ENCODE measurements at places on chromosomes 16 and 17.

DNA sequence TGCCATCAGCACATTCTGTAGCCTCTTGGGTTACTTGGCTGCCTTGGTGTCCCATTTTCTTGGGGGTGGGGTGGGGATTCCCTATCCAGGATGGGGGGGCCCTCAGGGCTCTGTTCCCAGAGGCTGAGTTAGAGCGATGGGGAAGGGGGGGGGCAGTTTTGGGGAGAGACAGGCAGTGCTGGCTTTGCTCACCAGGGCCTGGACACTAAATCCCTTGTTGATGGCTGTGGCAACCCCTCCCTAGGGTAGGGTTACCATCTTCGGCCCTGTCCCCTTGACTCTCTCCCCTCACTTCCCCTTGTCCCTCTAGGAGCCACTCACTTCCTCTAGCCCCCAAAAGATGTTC, 660 bp upstream of the ATP2A1 start:
- DNase-seq: no peak

- DNase-seq: no peak
Measured at GRCh38 chr16:87126403-87127025, 190.7 kb downstream of the C16orf95 start.

DNA sequence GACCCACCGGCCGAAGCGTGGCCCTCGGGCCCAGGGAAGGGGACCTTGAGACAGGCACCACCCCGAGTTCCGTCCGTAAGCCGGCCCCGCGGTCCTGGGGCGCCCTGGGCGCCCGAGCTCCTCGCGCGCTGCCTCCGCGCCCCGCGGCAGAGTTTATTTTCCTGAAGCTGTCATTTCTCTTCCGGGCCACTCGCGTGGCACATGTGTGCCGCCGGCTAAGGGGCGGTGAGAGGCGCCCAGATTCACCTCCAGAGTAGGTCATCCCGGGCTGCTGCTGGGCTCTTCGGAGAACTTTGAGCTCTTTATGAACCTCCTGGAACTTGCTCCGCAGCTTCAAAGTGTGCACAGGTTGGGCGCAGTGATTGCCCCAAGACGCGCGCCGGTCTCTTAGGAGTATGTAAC, 489 bp downstream of the ZC3H18 start:
- DNase-seq: no peak

GRCh38 chr16:10325783-10326543, 59.9 kb upstream of the ATF7IP2 start:
- DNase-seq: no peak

DNA sequence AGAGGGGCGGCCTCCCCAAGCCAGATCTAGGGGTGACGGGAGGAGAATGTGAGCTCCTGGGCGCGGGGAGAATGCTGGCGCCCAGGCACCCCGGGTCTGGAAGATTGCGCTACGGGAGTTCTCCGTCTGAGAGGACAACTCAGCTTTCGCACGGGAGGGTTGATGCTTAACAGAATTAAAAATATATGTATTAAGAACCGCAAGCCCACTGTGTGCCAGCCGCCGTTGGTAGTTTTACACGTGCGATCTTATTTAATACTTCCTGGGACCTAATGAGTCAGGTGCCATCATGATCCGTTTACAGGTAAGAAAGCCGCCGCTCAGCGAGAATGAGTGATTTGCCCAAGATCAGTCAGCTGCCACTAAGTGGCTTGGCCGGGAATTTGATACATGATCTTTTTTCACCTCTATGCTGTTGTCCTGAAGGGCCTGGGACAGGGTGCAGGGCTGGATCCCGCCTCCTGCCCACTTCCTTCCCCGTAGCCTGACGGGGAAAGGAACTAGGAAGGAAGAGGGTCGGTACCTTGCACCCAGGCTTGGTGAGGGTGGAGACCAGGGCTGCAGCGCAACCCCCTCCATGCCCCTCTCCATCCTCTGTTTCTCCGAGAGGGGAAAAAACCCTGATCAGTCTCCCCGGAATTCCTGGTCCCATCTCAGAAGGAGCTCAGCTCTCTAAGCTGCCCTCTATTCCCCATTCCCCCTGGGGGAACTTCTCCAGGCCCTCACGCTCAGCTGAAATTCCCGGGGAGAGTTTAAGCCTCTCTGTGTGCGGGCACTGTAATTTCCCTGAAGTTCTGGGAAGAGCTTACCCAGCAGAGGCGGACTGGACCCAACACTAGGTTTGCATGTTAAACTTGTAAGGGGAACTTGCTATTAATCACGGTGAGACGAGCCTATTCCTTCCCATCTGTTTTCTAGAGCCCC, 983 bp downstream of the VAT1L start:
- DNase-seq: no peak

- no peak for DNase-seq
Measured at GRCh38 chr16:68790944-68791343, 52.4 kb upstream of the TANGO6 start.

DNA sequence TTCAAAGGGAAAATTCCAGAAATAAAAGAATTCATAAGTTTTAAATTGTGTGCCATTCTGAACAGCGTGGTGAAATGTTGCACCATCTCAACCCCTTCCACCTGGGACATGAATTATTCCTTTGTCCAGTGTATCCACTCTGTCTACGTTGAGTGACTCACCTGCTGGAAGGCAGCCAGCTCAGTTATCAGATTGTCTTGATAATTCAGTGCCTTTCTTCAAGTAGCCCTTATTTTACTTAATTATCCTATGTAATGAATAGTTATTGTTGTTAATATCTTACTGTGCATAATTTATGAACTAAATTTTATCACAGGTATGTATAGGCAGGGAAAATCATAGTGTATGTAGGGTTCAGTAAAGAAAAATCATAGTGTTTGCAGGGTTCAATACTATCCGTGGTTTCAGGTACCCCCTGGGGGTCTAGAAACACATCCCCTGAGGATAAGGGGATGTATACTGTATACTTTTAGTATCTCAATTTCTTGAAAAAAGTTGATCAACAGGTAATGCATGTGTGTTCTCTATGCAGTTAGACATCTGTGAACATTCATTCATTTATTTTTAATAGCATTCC, 7.7 kb upstream of the PCTP start:
- no peak for DNase-seq

DNA sequence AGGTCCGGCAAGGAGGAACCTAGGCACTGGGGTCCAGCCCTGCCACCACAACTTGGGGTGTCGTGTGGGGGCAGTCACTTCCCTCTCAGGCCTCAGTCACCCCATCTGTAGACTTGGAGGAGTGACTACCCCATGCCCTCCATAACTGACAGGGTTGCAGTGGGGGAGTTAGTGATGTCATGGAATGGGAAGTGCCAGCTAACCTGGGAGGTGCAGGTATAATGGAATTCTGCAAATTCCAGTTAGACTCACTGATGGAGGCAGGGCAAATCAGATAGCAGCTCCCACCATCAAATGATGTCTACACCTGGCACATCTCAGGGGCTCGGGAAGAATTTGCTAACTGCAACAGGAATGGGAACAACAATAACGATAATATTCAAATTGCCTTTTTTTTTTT, 72.9 kb downstream of the CNGB1 start:
- no peak for DNase-seq

GRCh38 chr17:7579001-7579833, at the start of gene CD68:
TSS of gene CD68 (plus strand) at chr17:7579638. CDS start at chr17:7579678, 40 bp downstream.
- no peak for DNase-seq

DNA sequence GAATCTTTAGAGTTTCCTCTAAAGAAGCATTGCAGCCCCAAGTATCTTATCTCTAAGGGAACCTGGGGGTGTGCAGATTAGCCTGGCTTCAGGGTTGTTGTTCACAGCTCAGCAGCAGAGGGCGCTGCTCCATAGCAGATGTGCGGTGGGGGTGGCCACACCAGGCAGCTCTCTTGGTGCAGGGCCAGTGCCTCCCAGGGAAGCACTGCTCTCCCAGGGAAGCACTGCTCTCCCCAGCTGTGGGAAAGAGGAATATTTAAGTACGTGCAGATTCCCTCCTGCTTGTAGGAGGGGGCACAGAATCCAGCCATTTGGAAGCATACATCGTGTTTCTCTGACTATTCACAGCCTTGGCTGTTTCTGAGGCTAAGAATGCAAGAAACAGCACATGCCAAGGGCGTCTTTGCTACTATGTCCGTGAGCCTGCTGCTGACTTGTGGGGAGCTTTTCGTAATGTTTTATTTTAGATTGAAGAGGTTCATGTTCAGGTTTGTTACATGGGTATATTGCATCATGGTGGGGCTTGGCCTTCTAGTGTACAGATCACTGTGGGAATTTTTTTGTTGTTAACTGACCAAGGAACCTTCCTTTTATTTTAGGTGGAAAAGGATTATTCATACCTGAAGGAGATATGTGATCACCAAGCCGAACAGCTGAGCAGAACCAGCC, 217.8 kb downstream of the SPECC1 start:
- DNase-seq: peak; percentile 84

DNA sequence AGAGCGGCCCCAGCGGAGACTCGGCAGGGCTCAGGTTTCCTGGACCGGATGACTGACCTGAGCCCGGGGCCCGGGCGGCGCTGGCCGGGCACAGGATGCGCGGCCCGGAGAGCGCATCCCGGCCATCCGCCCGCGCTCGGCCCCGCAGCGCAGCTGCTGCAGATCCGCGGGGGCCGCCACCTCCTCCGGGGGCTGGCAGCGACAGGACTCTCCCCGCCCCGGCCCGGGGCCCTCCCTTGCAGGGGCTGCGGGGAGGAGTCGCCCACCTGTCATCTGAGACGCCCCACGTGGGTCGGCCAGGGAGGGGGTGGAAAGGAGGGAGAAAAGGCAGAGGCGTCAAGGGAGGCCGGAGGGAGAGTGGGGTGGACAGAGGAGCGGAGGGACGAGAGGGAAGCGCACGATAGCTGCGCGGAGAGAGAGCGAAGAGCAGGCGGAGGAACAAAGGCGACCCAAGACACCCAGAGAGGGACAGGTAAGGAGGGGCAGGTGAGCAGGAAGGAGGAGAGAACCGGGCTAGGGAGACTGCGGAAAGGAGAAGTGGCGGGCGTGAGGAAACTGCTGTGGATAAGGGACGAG, 471 bp upstream of the PRKAR1A start:
- DNase-seq: peak; percentile 90

GRCh38 chr16:65663774-65664173, 541.9 kb upstream of the CDH11 start:
- DNase-seq: no peak

GRCh38 chr16:86432691-86433090, 77.6 kb upstream of the FOXF1 start:
- DNase-seq: no peak

DNA sequence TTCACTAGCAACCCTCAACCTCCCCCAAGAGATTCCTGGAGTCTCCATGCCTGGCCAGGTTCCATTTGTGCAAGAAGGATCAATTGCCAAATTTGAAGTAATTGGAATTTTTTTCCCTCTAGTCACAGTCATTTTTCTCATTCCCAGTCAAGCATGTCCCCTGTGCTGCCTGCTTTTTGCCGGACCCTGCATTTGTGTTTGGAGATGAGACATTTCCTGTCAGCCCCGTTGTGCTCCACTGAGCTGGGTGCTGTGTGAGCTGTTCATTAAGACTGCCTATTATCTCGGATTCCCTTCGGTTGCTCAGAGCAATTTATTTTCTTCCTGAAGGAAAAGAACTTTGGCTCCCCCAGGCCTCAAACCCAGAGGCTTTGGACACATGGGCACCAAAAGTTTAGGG, 201.0 kb upstream of the NLRP1 start:
- DNase-seq: no peak

GRCh38 chr17:15361151-15361550, 19.8 kb upstream of the TEKT3 start:
- no peak for DNase-seq

DNA sequence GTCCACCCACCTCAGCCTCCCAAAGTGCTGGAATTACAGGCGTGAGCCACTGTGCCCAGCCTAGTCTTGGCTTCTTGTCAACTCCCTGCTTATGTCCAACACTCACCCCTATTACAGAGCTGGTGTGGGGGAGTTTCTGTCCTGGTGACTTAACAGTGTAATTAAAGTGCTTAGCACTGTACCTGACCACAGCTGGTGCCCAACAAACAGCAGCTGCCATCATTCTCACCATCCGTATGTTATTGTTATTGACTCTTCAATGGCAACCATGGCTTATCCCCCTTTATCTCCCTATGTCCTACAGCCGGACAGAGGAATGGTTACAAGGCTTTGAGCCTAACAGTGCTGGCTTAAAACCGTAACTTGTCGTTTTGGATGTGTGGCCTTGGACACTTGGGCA, 17.0 kb upstream of the BRCA1 start:
- no peak for DNase-seq

DNA sequence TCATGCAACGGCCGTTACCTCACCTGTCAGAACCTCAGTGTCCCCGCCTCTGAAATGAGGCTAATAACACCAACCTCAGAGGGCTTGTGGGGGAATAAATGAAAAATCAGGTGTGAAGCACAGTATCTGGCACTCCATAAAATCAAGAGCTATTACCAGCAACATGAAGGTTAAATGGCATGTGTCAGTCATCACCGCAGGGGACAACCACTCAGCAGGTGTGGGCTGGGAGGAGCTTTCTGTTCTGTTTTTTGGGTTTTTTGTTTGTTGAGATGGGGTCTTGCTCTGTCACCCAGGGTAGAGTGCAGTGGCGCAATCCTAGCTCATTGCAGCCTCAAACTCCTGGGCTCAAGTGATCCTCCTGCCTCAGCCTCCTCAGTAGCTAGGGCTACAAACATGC, 16.8 kb upstream of the KRT19 start:
- no peak for DNase-seq

- no peak for DNase-seq
Measured at GRCh38 chr16:62652441-62653120, 616.3 kb upstream of the CDH8 start.

GRCh38 chr16:75250809-75251279, 580 bp downstream of the BCAR1 start:
- no peak for DNase-seq

DNA sequence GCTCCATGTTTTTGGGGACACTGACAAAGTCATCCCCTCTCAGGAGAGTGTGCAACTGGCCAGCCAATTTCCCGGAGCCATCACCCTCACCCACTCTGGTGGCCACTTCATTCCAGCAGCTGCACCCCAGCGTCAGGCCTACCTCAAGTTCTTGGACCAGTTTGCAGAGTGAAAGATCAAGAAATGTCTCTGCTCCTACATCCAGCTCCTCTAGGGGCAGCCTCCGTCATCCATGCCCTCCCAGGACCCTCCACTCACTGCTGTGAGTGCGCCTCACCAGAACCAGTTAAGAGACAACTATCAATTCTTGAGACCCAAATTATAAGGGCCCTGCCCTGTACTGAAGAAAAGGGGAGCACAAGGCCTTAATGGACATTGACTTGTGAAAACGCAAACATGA, 1.1 kb downstream of the OVCA2 start:
- no peak for DNase-seq

GRCh38 chr17:16085066-16085699, 85.6 kb downstream of the TTC19 start:
- no peak for DNase-seq

- DNase-seq: no peak
Measured at GRCh38 chr17:48634493-48635208, 8.5 kb upstream of the HOXB9 start.

All from coronary artery (tissue), 2 donors.